ENCODE measurements at places on chromosomes 6 and 20.

DNA sequence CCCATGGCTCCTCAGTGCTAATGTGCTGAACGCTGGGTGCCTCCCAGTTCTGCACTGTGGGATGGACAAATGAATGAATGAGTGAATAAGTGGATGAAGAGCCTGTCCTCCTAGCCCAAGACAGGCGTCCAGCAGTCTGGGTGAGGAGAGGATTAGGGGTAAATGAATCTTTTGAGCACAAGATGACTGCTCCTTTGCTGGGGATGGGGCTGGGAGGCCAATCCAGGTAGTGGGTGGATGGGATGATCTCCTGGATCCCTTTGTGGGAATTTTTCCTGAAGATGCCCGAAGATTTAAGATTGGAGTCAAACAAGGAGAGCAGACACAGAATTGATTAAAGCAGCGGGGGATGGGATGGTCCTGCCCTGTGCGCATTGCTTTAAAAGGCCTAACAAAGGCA lies 65.3 kb upstream of the MLN start:
- no peak for DNase-seq

GRCh38 chr6:138931660-138932059 lies 56.4 kb downstream of the REPS1 start:
- no peak for DNase-seq

DNA sequence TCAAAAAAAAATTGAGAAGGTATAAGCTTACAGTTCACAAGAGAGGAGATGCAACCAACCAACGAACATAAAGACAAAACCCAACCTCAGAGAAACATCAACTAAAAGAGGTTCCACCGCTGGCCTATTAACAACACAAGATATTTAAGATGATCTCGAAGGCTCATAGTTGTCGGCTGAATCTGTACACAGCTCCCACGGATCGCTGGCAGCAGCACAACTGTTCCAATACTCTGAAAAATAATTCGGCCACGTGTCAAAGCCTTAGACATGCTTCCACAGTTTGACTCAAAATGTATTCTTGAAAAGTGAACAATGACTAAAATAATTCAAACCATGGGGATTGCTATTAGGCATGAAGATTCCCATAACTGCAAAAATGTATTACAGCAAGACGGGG lies 13.7 kb downstream of the EXOC2 start:
- DNase-seq: no peak

- DNase-seq: no peak
These were observed 55.0 kb upstream of the DACT2 start for GRCh38 chr6:168374541-168375071.

DNA sequence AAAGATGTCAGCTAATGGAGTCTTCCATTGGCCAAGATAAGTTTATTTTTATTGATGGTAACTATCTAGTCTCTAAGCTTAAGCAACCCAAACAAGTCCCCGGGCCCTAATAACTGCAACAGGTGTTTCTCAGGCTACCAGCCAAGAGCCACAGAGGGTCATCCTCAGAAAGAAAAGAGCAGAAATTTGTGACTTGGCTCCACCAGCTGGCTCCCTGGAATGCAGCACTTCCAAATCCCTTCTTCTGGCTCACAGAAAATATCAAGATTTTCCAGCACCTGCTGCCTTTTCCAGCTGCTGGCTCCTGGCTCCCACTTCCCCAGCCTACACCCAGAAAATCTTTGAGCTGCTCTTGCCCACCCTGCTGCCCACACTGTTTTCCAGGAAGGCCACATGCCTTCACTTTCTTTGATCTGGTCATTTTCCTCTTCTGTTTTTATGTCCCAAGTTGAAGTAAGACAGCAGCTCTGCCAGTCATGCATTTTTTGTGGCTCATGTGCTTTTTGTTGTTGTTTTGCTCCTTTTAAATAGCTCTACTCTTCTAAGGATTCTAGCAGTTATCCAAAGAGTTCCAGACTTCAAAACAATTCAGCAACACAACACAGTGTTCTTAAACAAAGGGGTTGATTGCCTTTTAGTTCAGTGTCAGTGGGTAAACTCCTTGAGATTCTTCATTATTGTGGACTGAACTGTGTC lies 151.0 kb upstream of the SMLR1 start:
- peak; percentile 15 for DNase-seq

DNA sequence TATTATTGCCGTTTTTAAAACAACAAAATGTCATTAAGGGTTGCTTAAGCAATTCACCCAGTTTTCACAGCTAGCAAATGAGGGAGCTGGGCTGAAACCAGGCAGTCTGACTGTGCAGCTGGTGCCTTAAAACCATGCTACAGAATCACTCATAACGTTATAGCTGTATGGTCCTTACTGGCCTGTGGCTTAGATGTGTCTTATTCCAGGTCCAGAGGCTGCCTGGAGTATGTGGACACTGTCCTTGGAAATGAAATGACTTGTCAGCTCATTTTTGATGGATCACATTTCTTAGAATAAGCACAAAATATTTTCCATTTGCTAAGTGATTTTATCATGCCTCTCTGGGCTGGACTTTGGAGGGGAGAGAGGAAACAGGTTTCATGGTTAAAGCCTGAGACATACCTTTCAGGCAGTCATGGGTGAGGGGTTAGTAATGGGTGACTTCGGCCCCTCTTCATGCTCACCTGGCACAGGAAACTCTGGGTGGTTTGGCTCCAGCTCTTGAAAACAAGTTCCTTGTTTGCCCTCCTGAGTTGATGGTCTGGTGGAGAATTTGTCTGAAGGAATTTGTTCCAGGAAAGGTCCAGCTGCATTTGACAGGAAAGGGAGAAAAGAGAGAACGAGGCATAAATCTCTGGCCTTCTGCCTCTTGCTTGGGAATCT lies 823.2 kb downstream of the DHX35 start:
- DNase-seq: no peak

- DNase-seq: no peak
These were observed 74.9 kb upstream of the CLDN20 start for GRCh38 chr6:155188707-155189496.

DNA sequence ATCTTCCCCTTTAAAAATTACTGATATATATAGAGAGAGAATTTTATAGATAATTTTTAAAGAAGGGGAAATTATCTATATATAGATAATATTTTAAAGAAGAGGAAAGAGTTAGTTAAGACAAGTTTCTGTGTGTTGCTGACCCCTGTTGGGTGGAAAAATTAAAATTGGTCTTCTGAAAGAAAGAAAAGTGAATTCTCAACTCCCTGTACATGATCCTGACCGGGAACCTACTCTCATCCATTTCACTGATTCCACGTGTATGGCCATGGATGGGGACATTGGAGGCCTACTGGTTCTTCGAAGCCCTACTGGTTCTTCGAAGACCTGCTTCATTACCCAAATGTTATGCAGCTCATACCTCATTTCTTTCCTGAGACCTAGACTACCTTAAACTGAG lies 53.0 kb upstream of the TCF21 start:
- DNase-seq: no peak

DNA sequence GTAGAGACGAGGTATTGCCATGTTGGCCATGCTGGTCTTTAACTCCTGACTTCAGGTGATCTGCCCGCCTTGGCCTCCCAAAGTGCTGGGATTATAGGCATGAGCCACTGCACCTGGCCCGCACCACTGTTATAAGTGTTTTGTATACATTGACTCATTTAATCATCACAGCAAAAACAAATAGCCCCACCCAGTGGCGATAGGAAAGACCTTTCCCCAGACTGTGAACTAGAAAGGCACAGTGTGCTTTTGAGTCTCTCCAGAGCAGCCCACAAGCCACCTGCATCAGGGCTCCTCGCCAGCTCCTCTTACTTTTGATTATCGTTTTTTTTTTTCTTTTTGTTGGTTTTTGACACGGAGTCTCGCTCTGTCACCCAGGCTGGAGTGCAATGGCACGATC lies 27.9 kb upstream of the ZFP64 start:
- no peak for DNase-seq

- no peak for DNase-seq
These were observed 21.5 kb upstream of the ARHGAP18 start for GRCh38 chr6:129731428-129731827.

GRCh38 chr6:64084185-64084663 lies 448.6 kb downstream of the PHF3 start:
- DNase-seq: no peak

DNA sequence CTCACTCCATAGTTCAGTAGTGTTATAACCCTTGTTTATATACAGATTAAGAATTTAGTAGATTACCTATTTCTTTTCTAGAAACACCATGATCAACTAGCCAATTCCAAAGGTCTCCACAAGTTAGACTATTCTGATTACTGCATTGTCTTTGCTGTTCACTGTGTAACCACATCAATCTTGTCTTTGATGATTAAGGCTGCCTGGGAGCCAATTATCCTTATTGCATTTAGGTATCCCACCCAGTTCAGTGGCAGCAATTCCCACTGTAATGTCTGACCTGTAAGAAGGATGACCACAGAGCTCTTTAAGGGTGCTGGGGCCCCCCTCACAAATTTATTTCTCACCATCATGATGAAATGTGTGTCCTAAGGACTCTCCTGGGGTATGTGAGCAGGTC lies 40.2 kb downstream of the PKIB start:
- DNase-seq: no peak

DNA sequence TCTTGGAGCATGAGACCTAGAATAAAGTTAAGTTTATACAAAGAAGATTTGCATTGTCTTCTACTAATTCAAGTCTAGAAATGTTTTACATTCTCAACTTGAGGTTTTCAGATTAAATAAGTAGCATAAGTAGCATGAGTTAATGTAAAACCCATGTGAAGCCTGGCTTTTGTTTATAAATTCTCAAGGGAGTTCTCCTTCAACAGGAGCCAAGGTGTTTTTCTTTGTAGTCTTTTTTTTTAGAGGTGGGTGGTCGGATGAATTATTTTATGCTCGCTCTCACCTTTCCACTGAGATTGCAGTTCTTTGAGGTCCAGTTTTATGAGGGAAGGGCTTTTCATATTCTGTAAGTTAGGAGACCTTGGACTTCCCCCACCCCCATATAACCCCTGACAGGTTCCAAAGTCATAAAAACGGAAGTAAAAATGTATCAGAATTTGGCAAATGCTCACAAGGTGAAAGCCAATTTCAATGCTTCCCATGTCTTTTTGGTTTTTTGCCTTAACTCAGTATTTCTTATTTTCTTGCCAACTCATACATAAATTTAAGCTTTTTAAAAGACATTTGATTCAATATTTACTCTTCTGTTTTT lies 244.3 kb upstream of the ASCC3 start:
- DNase-seq: no peak

DNA sequence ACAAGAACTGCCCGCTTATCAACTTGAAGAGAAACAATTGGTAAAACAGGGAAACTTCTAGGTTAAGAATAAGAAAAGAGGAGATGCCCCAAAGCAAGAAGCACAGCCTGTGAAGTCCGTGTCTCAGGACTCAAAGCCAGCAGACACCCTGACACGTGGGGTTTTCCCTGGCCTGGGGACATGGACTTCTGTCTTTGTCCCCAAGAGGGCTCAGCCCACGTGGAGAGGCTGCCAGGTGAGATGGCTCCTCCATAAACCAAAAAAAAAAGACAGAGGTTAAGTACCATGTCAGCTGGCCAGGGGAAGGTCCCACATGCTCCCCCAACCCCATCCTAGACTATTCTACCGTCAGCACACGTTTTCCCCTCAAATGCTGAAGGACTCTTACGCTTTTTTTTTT lies 9.9 kb downstream of the SERPINB6 start:
- no peak for DNase-seq

GRCh38 chr20:57928181-57928967 lies 218.6 kb upstream of the PMEPA1 start:
- DNase-seq: no peak

DNA sequence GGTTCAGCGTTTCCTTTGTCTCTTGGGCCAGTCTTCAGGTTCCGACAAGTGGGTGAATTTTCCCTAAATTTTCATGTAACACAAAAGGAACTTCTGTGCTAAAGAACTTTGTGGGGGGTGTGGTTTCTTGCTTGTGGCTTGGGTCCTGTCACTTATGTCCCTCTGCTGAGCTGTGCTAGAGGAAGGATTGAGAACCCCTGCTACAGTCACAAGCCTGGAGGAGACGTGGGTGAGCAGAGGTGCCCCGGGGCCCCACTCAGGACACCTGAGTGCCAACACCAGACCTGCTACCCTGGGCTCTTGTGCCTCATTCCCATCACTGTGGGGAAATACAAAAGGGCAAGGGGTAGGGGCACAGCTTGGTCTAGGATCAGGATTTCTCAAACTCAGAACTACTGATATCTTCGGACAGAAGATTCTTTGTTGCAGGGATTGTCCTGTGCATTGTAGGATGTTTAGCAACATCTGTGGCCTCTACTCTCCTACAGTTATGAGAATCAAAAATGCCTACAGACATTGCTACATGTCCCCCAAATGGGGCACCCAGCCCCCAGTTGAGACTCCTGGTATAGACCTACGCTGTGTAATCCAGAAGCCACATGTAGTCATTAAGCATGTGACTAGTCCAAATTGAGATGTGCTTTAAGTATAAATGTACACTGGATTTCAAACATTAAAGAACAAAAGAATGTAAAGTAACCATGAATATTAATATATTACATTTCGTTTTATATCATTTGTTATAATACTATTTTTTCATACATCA lies 128.7 kb downstream of the LY86 start:
- no peak for DNase-seq

GRCh38 chr6:158816329-158816728 lies 2.8 kb downstream of the EZR start:
- no peak for DNase-seq

DNA sequence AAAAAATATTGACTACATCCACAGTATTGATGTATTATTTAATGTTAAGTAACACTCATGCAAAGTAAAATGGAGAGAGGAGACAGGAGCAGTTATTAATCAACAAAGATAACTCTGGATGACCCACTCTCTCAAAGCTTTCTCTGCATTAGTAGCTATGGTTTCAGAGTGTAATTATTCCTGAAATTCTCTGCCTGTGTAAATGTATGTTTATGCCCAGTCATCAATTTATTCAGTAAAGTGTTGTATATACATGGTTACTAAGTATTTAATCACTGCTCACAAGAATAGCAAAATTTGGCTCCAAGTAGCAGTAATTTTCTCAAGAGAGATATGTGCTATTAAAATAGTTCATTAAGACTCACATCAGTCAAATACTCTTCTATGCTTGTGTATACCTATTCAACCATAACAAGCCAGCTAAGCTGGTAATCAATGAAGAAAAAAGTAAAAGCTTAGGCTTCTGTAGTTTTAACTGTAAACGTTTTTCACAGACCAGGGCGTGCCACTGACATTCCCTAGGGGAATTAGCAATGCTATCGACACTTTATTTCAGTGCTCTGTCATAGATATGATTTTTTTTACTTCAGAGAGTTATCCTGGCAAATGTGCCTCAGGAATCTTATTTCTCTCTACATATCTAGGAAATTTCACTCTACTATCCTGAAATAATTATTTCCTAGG lies 54.0 kb upstream of the RAB32 start:
- no peak for DNase-seq

- no peak for DNase-seq
These were observed 36.7 kb downstream of the LRFN2 start for GRCh38 chr6:40550202-40551101.

DNA sequence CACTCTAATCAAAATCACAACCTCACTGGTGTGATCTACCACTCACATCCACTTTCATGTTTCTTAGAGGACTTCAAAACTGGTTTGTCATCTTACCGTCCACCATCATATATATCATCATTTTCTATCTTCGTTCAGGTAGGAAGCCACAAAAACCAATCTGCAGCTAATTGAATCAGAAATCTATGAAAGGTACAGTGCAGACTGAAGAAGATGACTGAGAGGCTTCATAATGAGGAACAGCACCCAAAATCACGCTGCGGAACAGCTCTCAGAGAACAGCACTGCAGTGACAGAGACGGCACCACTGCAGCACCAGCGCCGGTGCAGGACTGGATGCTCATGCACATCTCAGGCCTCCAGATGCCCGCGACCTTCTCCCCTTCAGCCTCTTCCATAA lies 13.0 kb downstream of the GMDS start:
- DNase-seq: no peak

GRCh38 chr6:156697225-156697830 lies 79.8 kb upstream of the ARID1B start:
- no peak for DNase-seq

- DNase-seq: no peak
These were observed 148.5 kb upstream of the BEND6 start for GRCh38 chr6:56806368-56806767.
